NCI-H1436 (cell line): ENCODE measurements at places on chromosomes 1 and 21.

DNA sequence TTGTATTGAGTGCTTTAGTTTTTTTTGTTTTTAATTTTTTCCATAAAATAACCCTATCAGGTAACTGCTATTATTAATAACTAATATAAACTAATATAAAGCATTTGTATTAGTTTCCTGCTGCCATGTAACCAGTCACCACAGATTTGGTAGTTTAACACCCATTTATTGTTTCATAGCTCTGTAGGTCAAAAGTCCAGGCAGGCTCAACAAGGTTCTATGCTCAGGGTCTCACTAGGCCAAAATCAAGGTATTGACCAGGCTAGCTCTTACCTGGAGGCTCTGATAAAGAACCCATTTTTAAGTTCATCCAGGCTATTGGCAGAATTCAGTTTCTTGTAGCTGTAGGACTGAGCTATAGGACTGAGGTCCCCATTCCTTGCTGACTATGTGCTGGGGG lies 189.4 kb downstream of the DAB1 start:
- no peak for DNase-seq

DNA sequence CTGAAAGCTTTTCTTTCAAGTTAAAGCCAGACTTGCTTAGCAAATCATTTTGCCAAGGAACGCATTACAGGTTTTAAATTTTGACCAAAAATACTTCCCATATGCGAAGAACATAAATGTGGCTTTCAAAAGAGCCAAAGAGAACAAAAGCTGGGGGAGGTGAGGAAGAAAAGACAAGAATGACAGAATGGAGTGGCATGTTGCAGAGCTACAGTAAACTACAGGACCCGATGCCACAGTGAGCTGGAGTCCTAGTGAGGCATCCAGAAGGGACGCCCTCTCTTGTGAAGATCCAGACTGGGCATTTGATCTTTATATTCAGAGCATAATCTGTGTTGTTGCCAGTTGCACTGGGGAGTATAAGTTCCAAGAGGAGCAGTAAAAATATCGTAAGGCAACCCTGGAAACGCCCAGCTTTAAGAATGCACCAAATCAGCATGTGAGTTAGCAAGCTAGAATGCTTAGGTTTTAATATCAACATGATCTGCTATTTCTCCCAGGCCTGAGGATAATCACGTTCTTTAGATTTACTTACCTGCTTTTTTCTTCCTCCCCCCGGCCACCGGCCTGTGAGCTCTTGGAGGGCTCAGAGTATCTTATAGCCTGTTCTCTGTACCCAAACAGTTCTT lies 48.4 kb upstream of the HOOK1 start:
- no peak for DNase-seq

DNA sequence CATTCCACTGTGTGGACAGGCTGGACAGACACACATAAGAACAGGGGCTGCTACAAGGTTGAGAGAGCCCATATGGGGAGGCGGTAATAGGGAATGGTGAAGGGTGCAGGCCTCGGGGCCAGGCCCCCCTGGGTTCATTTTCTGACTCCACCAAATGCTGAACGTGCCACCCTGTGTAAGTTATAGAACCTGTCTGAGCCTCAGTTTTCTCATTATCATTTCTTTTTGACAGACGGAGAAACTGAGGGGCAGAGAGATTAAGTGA lies 569.5 kb downstream of the PTPRU start:
- DNase-seq, result no peak

DNA sequence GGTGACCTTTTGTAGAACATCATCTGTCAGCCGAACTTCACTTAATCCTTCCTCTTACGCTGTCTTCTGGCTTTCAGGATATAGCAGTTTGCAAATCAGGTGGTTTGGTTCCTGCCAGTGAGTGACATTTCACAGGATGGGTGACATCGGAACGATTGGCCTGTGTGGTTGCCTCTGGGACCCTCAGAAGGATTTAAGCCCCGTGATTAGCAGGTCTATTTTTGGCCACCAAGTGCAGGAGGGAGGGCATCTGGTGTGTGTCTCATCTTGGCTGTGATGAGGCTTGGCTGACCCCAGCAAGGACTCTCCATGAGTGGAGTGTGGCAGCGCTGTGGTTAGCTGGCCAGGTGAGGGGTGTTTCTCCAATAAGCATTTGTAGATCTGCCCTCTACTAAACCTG lies 407.6 kb upstream of the VAMP3 start:
- no peak for DNase-seq

DNA sequence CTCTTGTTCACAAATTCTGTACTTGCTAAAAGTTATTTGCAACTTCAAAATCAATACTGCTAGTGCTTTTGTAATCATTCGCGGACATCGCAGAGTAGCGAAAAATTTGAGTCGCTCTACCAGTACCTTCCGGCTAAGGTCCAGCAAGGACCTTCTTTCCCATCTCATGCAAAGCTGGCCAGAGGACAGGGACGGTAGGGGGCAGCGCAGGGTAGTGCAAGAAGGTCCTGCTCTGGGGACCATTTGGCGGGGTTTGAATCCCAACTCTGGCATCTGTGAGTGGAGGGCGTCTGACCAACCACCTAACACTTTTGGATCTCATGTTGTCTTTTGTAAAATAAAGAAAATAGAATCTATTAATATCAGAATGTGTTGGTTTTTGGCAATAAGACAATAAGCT lies 258.3 kb downstream of the SPATA17 start:
- DNase-seq, result no peak

DNA sequence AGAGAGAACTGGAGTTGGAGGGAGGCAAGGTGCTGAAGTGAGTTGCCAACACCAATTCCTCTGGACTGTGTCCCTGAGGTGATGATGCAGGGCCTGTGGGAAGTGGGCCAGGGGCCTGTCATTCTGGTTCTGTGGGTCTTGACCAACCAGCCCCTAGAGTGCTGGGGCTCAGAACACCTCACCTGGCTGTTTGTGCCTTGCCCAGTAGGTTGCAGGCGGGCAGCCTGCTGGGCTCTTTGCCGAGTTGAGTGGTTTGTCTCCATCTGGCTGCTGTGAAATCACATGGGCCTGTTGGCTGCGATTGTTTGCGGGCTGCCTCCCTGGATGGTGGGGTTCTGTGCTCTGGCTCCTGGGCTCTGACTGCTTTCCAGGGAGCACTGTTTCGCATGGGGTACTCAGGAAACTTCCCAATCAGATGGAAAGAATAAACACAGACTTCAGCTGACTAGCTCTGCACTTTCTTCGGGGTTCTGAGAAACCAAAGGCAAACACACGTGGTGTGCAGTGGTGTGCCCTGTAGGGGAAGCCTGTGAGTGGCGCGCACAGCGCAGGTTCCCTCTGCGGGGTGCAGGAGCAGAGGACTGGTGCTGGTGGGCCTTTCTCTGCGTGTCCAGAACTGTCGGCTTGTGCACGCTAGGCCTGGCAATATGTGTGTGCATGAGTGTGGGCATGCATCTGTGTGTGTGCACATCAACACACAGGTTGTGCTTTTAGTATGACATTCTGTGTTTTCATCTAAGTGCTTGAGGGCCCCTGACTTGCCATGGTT lies 95.1 kb downstream of the RHOU start:
- no peak for DNase-seq

DNA sequence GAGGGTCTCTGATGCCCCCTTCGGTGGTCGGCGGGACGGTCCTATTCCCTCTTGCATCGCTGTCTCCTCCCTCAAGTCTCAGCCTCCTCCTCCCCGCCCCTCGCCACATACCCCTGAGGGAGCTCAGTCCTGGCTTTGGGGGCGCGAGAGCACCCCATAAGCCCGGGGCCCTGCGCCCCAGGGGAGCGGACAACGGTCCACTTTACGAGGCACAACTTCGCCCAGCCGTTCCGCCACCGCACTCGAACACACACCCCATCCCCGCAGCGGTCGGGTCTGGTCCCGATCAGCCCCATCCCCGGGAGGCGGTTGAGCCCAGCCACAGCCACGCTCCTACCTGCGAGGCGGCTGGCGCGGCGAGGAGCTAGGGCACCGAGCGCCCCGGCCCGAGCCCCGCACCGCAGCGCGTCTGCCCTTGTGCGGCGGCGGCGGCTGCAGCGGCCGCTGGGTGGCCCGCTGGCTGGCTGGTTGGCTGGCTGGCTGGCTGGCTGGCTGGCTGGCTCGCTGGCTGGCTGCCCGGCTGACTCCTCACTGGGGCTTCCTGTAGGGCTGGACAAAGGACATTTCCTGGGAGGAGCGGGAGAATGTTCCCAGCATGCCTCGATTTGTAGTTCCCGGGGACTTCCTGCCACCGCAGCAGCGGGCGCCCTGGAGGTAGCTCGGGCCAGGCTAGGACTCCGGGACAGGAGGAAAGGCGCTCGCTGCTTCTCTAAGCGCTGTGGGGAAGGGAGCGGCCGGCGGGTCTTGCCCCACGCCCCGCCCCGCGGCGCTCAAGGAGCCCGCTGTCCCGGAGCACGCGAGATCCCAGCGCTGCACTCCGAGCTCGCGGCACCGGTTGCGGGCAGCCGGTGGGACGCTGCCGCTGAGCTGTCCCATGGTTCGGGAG lies at the start of gene ZNF697:
ZNF697 (minus strand) TSS at position 533 of the 886 bp plus-strand sequence. CDS start 22,166 bp downstream, outside the sequence.
- DNase-seq, result peak; percentile 83

- DNase-seq, result no peak
Observed at GRCh38 chr21:15293240-15293639, 228.4 kb upstream of the NRIP1 start.

- no peak for DNase-seq
Observed at GRCh38 chr1:183100361-183100974, 77.2 kb downstream of the LAMC1 start.

DNA sequence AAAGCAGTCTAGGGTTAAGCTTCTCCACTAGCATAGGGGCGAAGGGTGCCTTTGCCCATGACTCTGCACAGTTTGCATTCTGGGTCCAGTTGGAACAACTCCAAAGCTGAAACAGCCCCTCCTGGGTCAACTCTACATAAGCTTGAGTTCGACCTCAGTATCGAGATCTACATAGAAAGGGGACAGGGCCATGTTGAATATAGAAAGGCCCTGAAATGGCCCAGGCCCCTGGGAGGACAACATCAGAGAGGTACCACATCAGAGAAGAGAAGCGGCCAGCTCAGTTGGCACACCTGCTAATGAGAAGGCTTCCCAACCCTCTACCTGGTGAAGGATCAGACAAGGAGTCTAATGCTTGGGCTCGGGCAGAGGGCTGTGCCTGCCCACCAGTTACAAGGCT lies 1.6 kb downstream of the DENND2D start:
- DNase-seq, result no peak

DNA sequence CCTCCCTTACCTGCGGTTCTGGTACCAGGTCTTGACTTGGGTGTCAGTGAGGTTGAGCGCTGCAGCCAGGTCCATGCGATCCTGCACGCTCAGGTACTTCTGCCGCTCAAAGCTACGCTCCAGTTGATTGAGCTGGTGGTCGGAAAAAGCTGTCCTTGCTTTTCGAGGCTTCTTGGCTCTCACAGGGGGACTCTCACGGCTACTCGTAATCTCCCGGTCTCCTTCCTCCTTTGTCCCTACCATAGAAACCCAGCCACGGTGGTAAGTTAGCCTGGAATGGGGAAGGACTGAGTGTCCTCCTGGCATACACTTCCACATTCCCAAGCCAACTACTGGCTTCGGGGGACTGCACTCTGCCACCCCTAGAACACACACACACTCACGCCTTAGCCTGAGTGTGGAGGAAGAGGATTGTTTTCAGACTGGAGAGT lies 2.6 kb downstream of the BARHL2 start:
- no peak for DNase-seq

DNA sequence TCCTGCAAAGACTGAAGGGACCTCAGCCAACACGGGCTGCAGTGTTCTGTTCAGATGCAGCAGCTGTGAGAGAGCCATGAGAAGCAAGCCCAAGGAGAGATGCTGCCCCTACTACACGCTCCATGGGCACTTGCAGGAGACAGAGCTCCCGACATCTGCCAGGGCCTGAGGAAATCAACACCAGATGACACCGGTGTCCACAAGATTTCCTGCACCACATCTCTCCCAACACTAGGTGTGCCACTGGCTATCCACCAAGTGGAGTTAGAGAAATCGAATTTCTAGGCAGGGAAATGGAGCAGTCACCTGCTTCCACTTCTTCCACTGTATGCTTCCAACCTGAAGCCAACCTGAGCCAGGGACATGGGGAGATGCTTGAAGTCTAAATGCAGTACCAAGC lies 445.3 kb downstream of the RWDD3 start:
- DNase-seq, result no peak

GRCh38 chr1:164559342-164560051 lies 513 bp downstream of the PBX1 start:
- DNase-seq, result no peak

- DNase-seq, result no peak
Observed at GRCh38 chr1:116918714-116919357, 9.1 kb downstream of the PTGFRN start.

- DNase-seq, result no peak
Observed at GRCh38 chr1:106889583-106889982, 166.9 kb upstream of the PRMT6 start.

GRCh38 chr1:195964516-195964915 lies 643.7 kb downstream of the KCNT2 start:
- DNase-seq, result no peak

DNA sequence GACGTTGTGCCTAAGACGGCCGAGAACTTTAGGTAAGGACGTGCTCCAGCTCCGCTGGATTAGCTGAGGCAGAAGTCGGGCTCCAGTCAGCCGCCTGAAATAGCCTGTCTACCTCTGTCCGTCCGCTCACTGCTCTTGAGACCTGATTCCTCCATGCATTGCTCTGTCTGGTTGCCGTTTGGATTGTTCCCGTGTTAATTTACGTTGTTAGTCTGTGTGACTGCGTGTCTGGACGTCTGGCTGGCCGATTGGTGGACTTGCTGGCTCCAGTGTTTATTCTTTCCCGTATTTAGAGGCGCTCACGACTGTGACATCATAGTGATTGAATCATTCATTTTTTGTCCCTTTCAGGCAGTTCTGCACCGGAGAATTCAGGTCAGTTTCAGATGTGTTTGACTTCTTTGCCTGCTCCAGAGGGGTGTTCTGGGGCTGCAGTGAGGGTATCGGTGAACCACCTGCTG lies 684 bp downstream of the PPIH start:
- no peak for DNase-seq

DNA sequence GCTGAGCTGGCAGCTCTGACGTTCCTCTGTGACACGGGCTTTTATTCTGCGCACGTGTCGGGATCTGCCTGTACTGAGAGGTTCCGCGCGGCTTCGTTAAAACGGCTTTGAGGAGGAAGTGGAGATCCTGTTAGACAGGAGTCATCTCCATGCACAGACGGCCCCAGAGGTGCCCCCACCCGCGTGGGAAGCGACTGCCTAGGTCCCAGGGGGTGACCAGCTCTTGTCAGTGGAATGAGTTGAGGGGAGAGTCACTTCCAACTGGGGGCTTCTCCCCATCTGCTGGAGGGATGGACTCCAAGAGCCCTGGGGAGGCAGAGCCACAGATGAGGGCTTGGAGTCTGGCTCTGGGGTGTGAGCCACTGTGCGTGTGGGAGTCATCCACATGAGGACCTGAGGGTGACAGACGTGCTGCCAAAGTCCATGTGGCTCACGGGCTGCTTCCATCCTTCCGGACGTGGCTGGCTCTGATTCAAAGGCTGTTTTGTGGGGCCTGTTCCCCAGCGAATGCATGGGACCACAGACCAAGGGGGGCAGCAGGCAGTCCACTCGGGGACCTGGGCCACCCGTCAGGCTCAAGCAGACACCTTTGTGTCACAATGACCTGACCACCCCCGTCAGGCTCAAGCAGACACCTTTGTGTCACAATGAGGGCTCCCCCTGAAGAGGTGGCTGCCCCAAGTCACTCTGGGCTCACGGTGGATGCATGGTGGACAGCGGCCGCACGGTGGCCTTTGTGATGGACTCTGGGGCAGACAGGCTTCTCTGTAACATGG lies 26.8 kb downstream of the PTTG1IP start:
- no peak for DNase-seq

GRCh38 chr1:213573648-213574009 lies 414.1 kb upstream of the PROX1 start:
- no peak for DNase-seq
